ENCODE measurements at places on chromosomes 2 and 18. TPM values are rescaled to one million over a fixed set of nuclear protein-coding genes. Genes with fewer than 3 reads are reported as not detected.

- no peak overlapping the region for H3K27ac ChIP-seq
- no peaks in the 10 kb centered on the region for H3K27me3 ChIP-seq
- H3K36me3 ChIP-seq = no peaks in the 10 kb centered on the region
- H3K4me3 ChIP-seq = no peak overlapping the region
- DNase-seq = no peak
- H3K4me1 ChIP-seq = peaks cover 2% of the 10 kb centered on the region
Observed at GRCh38 chr2:164697688-164698461, 76.6 kb upstream of the GRB14 start.

DNA sequence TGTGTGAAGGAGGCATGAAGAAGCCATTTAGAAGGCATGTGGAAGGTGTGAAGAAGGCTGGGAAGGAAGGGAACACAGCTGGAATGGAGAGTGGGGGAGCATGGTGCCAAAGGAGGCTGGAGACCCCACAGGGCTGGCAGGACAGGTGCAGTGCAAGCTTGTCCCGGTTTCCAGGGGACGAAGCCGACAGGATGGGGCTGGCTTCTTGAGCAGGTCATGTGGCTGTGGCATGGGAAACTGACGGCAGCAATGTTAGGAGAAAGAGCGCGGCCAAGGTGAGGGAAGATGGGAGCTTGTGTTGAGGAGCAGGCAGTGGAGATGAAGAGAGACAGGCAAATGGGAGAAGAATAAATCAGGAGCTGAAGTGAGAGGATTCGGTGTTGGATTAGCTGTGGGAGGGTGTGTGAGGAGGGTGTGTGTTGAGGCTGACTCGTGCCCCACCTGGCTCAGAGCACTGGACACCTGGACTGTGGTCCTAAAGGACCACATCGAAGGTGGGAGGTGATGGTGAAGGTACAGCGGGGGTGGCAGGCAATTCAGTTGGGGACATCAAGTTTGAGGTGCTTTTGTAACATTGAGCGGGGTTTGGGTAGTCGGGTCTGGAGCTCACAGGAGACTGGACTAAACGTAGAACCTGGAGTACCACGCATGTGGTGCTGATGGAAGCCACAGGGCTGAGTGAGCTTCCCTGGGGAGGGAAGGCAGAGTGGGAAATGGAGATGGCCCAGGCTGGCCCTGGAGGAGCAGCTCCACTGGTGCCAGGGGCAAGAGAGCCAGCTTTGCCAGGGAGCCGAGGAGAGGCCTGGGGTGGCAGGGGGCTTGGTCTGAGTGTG, 165.6 kb upstream of the HDAC4 start:
- no peak overlapping the region for H3K27ac ChIP-seq
- no peaks in the 10 kb centered on the region for H3K27me3 ChIP-seq
- H3K4me1 ChIP-seq = no peaks in the 10 kb centered on the region

DNA sequence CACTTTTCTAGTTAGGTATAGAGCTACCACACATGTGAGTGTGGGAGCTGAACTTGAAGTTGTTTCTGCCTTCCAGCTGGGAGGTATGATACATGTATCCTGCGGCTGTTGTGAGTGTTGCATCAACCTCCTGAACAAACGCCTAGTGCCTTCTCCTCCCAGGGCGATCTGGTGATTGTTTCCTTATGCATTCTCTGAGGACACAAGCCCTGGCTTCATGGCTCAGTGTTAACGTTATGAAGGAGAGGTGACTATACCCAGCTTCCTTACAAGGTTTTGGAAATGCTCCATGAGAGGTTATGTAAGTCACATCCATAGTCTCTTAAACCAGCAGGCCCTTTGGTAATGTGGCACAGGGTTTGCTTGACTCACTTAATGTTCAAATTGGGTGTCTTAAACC, 64.9 kb downstream of the SPRED2 start:
- H3K4me3 ChIP-seq = no peak overlapping the region
- peak overlapping the region; percentile 67 for H3K27ac ChIP-seq
- peak; percentile 84 for DNase-seq

DNA sequence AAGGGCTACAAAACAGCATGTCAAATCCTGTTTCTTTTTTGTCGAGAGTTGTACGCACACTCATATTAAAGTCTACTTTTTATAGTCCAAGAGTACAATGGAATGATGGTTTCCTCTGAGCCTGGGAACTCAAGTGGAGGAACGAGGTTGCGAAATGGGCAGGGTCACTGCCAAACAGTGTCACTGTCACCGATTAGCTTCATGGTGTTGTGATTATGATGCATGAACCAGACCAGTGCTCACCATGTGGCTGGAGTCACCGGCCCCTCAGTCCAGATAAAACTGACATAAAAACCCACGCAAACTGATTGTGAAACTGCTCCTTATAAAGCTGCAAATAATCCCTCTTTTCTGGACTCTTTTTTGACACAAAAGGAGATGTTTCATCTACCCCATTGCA, 122.0 kb downstream of the COPS8 start:
- H3K4me1 ChIP-seq = peaks cover 37% of the 10 kb centered on the region
- peak overlapping the region; percentile 12 for H3K4me3 ChIP-seq
- H3K27ac ChIP-seq = peak overlapping the region; percentile 99
- DNase-seq = peak; percentile 82
- H3K27me3 ChIP-seq = no peaks in the 10 kb centered on the region
- H3K36me3 ChIP-seq = no peaks in the 10 kb centered on the region

DNA sequence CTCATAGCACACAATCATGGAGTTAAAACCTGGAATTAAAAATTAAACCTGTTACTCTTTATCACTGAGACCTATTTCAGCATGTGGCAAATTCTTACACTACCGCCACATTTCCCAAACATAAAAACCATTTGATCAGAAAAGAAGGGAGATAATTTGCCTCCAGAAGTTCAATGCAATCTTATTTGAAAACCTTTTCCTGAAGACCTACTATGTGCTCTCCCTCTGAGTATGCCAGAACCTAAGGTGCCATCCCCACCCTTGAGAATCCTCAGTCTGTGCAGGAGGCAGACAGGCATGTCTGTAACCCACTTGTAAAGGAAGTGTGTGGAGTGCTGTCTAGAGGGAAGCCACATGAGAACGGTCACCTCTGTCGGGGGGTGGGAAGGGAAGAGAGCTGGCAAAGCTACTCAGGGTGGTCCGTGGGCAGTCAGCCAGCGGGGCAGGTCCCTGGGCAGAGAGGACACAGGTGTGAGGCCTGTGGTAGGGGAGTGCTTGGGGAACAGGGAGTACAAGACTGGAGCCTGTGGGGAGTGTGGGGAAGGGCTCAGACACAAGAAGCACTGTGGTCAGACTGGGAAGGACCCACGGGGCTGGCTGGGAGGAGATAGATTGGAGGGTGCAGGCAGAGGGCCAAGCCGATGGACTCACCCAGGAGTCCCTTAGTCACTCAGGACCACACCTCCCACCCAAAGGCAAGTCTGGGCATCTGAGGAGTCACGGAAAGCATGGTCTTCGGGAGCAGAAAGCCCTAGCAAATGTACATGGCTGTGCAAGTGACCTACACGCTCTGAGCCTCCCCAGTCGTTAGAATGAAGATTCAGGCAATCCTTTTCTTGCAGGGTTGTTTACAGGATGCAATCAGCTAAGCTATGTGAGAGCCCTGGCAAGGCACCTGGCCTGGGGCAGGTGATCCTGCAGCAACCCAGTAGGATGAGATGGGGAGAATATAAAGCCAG, 22.8 kb downstream of the CRACDL start:
- no peaks in the 10 kb centered on the region for H3K36me3 ChIP-seq
- no peaks in the 10 kb centered on the region for H3K27me3 ChIP-seq
- no peak overlapping the region for H3K4me3 ChIP-seq
- peaks cover 64% of the 10 kb centered on the region for H3K4me1 ChIP-seq

- H3K27ac ChIP-seq = no peak overlapping the region
- no peak for DNase-seq
- H3K27me3 ChIP-seq = no peaks in the 10 kb centered on the region
- H3K36me3 ChIP-seq = no peaks in the 10 kb centered on the region
- peaks cover 18% of the 10 kb centered on the region for H3K4me1 ChIP-seq
- H3K4me3 ChIP-seq = no peak overlapping the region
Observed at GRCh38 chr2:204753841-204754240, 208.6 kb downstream of the PARD3B start.

DNA sequence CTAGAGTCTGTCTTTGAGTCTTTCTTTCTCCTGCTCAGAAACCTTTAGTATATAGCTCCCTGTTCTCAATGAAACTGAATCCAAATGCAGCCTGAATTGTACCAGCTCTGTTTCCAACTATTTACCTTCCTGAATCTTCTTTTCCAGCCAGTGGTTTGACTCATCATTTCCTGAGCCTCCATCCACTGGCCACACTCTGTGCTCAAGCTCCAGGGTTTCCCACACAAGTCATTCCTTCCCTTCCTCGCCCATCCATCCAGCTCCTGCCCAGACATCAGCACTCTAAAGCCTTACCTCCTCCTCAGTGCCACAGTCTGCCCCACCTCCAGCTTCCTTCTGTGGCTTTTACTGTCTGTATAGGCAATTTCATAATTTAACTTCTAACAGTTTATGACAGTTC, 233.6 kb upstream of the RASGRP3 start:
- no peak overlapping the region for H3K4me3 ChIP-seq
- H3K27me3 ChIP-seq = no peaks in the 10 kb centered on the region
- H3K27ac ChIP-seq = peak overlapping the region; percentile 68
- peaks cover 8% of the 10 kb centered on the region for H3K36me3 ChIP-seq
- peaks cover 20% of the 10 kb centered on the region for H3K4me1 ChIP-seq
- DNase-seq = peak; percentile 86

- H3K4me3 ChIP-seq = peak within 1 kb of the TSS; percentile 10
- peaks cover 98% of the 10 kb centered on the region for H3K27me3 ChIP-seq
- H3K4me1 ChIP-seq = peaks cover 5% of the 10 kb centered on the region
- DNase-seq = peak; percentile 87
- H3K27ac ChIP-seq = no peak within 1 kb of the TSS
Observed at GRCh38 chr2:174334781-174335251, at the start of gene SP9. SP9 (plus strand) TSS chr2:174334954; CDS start chr2:174335093, 139 bp downstream.

- no peaks in the 10 kb centered on the region for H3K36me3 ChIP-seq
- no peaks in the 10 kb centered on the region for H3K4me1 ChIP-seq
- DNase-seq = no peak
- no peak overlapping the region for H3K27ac ChIP-seq
- no peak overlapping the region for H3K4me3 ChIP-seq
Observed at GRCh38 chr2:160465002-160465401, 28.6 kb downstream of the RBMS1 start.

DNA sequence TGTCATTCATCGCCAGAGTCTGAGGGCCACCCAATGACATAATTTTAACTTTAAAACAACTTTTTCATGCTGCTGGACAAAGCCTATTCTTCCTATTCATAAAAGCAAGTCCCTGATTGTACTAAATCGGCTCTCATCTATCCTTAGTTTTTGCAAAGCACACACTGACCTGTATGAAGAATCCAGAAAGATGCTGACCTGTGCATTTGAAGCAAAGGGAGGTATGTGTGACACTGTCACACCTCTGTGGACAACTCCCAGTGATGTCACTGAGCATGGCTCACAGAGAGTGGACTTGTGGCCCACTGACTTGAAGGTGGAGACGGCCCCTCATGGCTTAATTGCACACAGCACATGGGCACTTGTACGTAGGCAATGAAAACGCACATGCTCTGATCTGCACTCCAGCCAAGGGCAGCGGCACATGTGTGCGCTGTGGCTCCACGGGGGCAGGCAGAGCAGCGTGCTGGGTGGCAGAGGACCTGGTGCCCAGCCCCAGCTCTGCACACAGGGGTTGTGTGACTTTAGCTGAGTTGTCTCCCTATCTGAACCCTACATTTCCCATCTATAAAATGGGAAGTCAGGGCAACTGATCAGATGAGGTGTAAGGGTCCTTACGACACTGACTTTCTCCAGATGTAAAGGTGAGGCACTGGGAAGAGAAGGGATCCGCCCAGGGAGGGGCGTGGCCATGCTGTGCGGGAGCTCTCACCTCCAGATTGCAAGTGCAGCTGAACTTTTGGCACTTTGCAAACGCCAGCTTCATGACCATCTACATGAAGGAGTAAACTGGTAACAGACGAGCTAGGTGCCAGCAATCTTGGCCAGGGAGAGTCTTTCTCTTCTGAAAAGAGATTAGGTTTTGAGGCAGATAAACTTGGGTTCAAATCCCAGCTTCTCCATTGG, 14.3 kb upstream of the ODC1 start:
- H3K27me3 ChIP-seq = peaks cover 23% of the 10 kb centered on the region
- H3K4me1 ChIP-seq = peaks cover 4% of the 10 kb centered on the region
- no peak overlapping the region for H3K27ac ChIP-seq
- no peak for DNase-seq
- no peaks in the 10 kb centered on the region for H3K36me3 ChIP-seq

GRCh38 chr18:55113800-55114199, 154.5 kb upstream of the CCDC68 start:
- H3K27ac ChIP-seq = no peak overlapping the region
- no peak overlapping the region for H3K4me3 ChIP-seq
- no peak for DNase-seq
- H3K36me3 ChIP-seq = no peaks in the 10 kb centered on the region

- H3K27me3 ChIP-seq = peaks cover 66% of the 10 kb centered on the region
- H3K4me3 ChIP-seq = no peak overlapping the region
- H3K27ac ChIP-seq = no peak overlapping the region
- peaks cover 3% of the 10 kb centered on the region for H3K4me1 ChIP-seq
Observed at GRCh38 chr2:106995556-106995955, 109.6 kb upstream of the ST6GAL2 start.

DNA sequence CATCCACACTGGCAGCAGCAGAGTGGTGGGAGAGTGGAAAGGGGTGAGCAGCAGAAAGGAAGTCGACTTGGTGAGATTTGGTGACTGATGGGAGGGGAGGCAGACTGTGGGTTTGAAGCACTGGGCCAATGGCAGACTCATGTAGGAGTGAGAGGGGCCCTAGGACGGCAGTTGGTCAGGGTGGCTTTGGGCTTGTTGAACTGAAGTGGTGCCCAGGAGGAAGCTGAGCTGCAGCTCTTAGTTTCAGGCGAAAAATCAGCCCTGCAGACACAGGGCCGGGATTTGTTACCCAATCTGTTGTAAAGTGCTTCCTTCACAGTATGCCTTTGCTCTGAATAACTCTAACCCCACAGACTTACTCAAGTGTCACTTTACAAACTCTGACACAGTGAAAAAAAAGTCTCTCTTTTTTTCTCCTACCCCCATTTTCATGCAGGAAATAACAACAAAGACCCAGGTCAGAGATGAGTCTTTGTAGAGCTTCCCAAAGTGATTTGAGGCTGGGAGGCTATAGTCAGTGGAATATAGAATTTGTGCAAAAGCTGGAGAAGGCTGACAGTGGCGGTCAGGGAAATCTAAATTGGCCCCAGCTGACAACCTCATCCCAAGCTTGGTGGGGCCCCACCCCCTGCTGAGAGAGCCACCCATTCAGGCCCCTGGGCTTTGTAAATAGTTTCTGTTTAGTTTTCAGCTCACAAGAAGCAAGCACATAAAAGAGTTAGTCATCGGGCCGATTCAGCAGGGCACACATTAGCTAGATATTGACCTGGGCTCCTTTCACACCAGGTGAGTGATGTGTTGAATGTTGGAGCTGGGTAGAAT, 226.9 kb downstream of the VAPA start:
- H3K36me3 ChIP-seq = no peaks in the 10 kb centered on the region
- H3K4me3 ChIP-seq = no peak overlapping the region
- no peaks in the 10 kb centered on the region for H3K27me3 ChIP-seq
- H3K4me1 ChIP-seq = peaks cover 34% of the 10 kb centered on the region

Gene FBLN7
- 5.8 TPM for total RNA-seq

Gene C2orf80
- not detected for total RNA-seq

Gene NCKAP5
- total RNA-seq = 1.8 TPM

Gene CDH20
- total RNA-seq = not detected

Gene GTF2A1L
- total RNA-seq = 1.1 TPM

Gene ST6GAL2
- total RNA-seq = 0.36 TPM

Gene LINC00305
- not detected for total RNA-seq

Gene RAX
- not detected for total RNA-seq

Gene MTHFD2
- 261 TPM for total RNA-seq

Gene ALK
- under 0.01 TPM for total RNA-seq

Gene CTAGE1
- not detected for total RNA-seq

Gene AFF3
- total RNA-seq = 4.3 TPM

Gene AMER3
- total RNA-seq = not detected

Gene NDUFS1
- 98.4 TPM for total RNA-seq

Gene G6PC2
- not detected for total RNA-seq
